ENCODE measurements at places on chromosomes 4 and X.

GRCh38 chr4:71300964-71301363, 37.9 kb upstream of the SLC4A4 start:
- no peak for DNase-seq

DNA sequence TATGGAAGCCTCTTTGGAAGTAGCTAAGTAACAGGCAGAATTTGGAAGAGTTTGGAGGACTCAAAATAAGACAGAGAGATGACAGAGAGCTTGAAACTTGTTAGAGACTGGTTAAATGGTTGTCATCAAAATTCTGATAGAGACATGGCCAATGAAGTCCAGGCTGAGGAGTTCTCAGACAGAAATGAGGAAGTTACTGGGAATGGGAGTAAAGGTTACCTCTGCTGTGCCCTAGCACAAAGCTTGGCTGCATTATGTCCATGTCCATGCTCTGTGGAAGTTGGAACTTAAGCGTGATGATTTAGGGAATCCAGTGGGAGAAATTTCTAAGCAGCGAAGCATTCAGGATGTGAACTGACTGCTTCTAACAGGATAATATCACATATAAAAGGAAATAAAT, 146.2 kb upstream of the NDST4 start:
- no peak for DNase-seq

DNA sequence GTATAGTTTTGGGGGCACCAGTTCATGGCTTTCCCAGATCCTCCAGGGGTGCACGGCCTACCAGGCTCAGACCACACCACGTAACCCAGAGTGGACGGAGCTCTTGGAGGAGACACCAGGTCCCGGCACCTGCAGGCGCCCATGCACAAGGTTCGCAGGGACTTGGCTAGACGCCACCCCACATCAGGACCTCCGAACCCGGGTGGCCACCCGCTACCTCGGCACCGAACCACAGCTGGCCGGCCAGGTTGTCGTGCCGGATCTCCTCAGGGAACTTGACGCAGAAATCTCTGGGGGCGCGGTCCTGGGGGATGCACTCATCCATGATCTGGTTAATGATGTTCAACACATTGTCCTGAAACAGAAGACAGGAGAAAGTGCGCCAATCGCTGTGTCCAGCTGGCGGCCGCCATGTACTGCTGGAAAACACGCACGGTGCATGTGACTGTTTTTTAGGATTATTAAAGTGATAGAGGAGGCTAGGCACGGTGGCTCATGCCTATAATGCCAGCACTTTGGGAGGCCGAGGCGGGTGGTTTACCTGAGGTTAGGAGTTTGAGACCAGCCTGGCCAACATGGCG, 77.1 kb downstream of the ZFYVE28 start:
- no peak for DNase-seq

DNA sequence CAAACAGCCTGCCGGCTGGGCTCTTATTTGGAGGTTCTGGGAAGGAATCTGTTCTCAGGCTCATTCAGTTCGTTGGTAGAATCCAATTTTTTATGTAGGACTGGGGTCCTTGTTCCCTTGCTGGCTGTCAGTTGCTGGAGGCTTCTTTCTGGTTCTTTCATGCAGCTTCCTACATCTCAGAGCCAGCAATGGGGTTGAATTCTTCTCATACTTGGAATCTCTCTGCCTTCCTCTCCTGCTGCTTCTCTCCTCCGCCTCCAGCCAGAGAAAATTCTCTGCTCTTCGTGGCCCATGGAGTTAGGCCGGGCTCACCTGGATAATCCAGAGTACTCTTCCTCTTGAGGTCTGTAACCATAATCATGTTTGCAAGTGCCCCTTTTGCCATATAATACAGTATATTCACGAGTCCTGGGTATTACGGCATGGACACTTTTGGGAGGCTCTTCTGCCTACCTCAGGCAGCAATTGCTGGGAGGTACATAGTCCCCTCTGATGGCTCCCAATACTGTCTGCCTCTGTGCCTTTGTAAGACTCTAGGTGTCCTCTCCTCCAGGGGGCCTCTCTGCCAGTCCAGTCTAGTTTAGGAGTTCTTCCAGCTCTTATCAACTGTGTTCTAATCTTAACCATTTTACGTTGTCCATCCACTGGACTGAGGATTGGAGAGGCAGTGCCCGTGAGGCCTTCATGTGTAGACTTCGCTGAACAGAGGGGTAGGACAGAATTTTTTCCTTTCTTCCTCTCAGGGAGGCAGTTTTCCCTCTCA, 2.2 kb downstream of the TRMT44 start:
- no peak for DNase-seq

DNA sequence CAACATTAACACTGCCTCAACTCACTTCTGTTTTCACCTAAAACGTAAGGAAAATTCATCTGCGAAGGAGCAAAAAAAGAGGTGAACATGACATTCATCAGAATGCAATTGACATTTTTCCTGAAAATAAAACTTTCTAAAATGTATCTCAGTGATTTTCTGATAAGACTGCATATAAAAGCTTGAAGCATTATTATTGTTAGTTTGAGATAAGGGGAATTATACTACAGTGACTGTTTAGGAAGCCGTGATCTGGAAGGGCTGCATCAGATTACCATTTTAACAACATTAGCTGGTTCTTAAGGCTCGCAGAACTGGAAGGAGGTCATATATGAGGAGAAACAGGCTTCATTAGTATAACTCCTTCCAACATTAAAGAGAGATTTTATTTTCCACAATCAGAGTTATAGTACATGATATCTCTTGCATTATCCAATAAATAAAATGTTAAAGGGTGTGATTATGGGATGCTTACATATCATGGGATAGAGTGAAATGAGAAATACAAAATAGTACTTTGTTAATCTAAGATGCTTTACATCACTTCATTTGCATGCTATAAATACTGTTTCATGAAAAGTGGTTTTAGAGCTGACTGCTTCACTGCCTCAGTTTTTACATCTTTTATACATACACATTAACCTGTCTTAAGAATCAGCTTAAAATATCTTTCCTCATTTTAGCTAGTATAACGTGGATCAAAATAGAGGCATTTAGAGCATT, 1820.1 kb upstream of the TENM3 start:
- no peak for DNase-seq

All from NCI-H1436 treated with DMSO at 0.1 percent for 48 hours (cell line).